ENCODE measurements at places on chromosomes 4 and X. TPM values are rescaled to one million over a fixed set of nuclear protein-coding genes. Genes with fewer than 3 reads are reported as not detected.

The CENPVL3 gene
- polyA plus RNA-seq, result not detected

The PDLIM3 gene
- polyA plus RNA-seq, result 447 TPM

The MAP7D2 gene
- polyA plus RNA-seq, result 0.68 TPM

The L1CAM gene
- 7.3 TPM for polyA plus RNA-seq

The TLR7 gene
- 0.02 TPM for polyA plus RNA-seq

The MRPS18C gene
- 40.8 TPM for polyA plus RNA-seq
